NCI-H460 (cell line): ENCODE measurements at places on chromosomes 5 and 9.

DNA sequence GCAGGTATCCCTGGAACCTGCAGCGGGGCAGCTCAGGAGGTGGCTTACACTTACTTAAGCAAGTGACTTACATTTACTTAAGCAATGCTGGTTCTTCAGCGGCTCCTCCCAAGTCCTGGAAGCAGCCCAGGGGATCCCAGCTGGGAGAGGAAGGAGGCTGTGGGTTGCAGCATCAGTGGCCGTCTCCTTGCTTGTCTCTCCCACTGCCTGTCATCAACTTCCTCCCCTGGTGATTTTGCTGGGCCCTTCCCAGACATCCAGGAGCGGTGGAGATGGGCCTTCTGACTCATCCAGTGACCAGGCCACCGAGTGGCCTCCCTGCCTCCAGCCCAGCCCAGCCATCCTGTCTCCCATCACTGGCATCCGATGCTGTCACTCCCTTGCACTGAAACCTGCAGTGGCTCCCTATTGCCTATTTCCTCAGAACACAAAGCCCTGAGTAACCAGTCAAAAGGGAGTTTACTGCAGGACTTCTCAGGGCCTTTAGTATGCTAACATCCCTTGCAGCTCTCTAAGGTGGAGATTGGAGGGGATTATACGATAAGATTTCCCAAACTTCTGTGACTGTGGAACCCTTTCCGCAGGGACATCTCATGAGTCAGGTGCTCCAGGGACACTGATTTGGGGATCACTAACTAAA is 155.9 kb upstream of the PHYKPL start:
- no peak for DNase-seq

- no peak for DNase-seq
Observed at GRCh38 chr9:121797081-121797480, 145.6 kb downstream of the DAB2IP start.

- no peak for DNase-seq
Observed at GRCh38 chr5:147290261-147290660, 55.4 kb downstream of the STK32A start.

- DNase-seq, result no peak
Observed at GRCh38 chr5:103519550-103519949, 43.0 kb downstream of the NUDT12 start.

GRCh38 chr5:168023191-168023590 is 268.3 kb upstream of the WWC1 start:
- no peak for DNase-seq

DNA sequence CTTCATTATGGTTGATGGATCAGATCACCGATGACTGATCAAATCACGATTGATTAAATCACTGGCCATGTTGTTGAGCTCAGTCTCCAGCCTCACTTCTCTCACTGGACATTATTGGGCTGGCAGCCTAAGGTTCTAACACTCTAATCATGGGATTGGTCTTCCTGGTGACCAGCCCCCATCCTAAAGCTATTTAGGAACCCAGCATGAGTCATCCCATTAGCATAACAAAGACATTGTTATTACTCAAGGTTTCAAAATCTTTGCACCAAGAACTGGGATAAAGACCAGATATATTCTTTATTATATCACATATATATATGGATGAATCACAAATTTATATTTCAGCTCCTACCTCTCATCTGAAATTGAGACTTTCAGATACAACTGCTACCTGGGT is 272.1 kb upstream of the IL12B start:
- no peak for DNase-seq

DNA sequence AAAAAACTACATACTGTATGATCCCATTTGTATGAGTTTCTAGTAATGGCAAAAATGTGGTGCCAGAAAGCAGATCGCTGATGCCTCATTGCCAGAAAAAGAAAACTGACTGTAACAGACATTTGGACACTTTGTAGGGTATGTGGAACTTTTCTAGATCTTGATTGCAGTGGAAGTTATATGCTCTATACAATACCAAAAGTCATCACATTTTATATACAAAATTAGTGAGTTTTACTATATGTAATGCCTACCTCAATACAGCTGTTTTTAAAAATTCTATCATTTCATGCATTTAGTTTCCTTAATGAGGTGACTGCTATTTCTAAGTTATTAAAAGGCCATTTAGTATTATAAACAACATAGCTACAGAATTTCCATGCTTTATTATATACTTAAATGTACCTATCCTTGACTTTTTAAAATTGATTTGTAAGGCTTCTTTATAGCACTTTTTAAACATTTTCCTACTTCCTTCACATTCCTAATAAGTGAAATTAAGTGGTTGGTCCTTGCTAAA is 199.9 kb downstream of the CWC27 start:
- no peak for DNase-seq

- DNase-seq, result no peak
Observed at GRCh38 chr5:6843821-6844220, 130.6 kb downstream of the TENT4A start.

- DNase-seq, result no peak
Observed at GRCh38 chr5:85143138-85143537, 758.5 kb upstream of the EDIL3 start.

GRCh38 chr5:75716715-75717081 is 539 bp downstream of the POC5 start:
- DNase-seq, result no peak

DNA sequence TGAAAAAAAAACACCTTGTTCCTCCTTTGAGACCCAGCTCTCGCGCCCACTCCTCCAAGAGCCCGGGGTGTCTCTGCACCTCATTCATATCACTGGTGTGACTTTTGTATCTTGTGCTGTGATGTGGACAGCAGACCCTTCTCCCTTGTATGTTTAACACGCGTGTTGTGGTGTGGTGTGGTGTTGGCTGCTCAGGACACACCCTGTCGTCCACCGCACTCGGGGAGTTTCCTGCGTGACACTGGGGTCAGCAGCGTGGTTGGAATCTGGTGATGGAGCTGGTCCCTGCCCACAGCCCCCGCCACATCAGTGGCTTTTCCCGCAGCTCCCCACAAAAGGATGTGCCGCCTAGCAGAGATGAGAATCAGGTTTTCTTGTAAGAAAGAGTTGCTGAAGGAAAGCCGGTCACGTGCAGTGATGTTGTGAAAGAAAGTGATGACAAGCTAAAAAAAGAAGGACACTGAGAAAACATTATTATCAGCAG is 61.5 kb downstream of the TENT4A start:
- no peak for DNase-seq

DNA sequence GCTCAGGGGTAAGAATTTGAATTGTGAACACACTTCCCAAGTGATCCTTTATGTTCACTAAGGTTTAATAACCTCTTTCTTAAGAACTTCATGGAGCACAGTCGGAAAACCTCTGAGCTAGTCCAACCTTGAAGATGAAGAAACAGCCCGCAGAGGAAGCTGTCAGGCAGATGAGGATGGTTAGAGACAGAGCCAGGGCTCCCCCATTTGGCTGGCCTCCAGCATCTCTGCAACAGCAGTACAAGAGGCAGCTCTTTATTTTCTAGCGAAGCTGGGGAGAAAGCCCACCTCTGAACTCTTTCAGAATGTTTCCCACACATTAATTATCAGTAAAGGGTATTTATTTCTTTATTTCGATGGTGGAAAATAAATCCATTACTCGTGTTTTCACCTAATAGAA is 350.8 kb downstream of the DMRT2 start:
- DNase-seq, result no peak

DNA sequence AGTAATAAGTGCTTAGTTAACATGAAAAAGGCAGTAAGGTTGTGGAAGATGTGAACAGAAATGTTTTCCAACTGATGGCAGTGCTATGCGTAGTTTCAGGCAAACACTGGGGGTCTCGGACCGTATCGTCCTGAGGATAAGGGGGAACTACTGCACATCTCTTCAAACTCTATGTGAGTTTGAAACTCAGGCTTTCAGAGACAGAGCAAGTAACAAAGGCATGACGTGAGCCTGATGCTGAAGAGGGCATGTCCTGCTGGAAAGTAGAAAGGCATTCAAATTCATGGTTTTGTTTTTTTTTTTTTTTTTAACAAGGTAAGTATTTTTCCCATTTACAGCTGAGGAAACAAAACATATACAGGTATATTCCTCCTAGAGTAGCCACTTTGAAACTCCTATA is 59.9 kb downstream of the TRIM36 start:
- DNase-seq, result no peak

- DNase-seq, result no peak
Observed at GRCh38 chr5:149456597-149457392, 77.7 kb upstream of the IL17B start.

DNA sequence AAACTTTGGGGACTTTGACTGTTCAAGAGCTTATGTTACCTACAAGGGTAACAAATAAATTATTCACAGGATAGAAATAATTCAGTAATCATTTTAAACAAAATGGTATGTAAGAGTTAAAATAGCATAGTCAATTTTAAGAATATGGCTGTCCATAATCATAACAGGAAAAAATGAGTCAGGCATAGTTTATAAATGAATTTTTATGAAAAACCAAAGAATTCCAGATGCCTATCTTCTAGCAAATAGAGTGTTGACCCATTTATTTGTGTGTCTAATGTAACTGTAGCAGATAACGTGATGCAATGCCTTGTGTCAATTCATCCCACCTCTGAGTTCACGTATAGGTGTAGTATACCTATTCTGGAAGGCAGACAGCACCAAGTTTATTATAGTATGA is 169.7 kb upstream of the CDH9 start:
- no peak for DNase-seq
